ENCODE measurements at places on chromosomes 2 and 18.

DNA sequence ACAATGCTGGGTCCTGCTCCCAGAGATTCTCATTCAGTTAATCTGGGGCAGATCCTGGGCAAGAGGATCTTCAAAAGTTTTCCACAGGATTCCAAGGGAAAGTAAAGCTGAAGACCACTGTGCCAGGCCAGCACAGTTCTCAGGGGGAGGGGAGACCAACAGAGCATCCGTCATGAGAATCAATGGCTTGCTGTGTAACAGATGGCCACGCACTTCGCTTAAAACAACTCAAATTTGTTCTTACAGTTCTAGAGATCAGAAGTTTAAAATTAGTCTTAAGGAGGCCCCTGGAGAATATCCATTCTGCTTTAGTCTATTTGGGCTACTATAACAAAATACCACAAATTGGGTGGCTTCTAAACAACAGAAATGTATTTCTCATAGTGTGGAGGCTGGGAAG lies 17.4 kb upstream of the SEH1L start:
- no peak for DNase-seq

DNA sequence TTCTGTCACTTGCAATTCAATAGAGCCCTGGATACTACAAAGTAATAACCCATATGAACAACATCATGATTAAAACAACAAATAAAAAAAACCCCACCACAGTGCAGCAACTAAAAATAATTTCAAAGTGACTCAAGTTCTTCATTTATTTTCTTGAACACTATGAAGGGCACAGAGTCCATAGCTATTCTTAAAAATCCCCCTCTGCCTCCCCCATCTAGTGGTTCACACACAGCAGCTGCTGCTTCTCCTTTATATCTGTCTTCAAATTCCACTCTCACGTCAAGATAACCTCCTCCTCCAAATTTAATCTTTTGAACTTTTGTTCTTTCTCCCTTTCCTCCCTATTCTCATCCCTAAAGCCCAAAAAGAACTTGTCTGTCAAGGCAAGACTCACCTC lies 591.3 kb downstream of the ZEB2 start:
- DNase-seq: no peak

- DNase-seq: no peak
These were observed 1.7 kb downstream of the MYO1B start for GRCh38 chr2:191246820-191247380.

DNA sequence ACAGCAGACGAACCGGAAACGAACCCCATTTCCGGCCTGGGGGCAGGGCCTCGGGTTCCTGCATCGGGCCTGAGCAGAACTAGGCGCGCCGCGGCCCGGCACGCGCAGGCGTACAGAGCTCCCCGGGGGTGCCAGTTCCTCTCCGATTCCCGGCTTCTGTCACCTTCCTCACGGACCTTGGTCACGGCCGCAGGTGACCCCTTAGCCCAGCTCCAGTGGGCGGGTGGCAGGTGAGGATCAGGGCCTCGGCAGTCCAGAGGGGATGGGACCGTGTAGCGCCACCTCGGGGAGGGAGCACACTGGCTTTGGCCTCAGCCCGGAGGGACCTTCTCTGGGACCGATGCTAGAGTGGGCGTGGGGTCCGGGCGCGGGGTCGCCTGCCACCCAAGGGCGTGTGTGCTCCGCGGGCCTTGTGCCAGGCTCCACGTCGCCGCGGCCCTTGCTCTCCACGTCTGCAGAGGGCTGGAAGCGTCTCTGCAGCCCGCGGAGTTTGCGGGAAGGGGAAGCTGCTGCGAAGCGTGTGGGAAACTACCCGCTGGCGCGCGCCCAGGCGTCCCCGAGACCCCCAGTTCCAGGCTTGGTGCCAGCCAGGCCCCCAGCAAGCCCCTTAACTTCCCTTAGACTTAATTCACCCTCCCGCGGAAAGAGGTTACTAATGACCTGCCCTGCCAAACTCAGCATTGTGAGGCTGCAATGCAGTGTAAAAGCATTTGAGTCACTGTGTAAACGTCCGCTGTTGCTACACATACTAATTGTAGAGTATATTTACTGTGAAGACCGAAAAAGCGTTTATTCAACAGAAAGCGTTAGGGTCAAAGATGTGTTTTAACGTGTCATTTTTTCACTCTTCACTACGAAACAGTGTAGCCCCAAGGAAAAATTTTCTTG lies at the start of gene TRAPPC12:
TRAPPC12 (plus strand) TSS at position 48 of the 888 bp plus-strand sequence. CDS start 7,930 bp downstream, outside the sequence.
- DNase-seq: peak; percentile 93

- no peak for DNase-seq
These were observed 21.2 kb upstream of the IL1A start for GRCh38 chr2:112805542-112805941.

DNA sequence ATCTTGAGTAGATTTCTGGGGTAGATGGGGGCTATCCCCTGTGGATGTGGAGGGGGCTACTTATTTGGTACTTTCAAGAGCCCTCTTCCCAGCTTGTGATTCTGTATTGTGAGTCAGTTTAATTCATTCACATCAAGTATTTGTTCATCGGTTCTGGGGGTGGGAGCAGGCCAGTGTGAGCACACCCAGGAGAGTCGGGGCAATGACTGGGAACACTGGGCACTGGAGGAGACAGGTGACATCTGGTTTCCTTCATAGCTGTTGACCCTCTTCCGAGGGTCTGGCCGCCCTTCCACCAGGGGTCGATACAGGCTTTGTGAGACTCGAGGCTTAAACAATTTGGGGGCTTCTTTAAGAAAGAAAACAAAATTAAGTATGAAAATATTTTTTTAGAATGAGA lies 2.5 kb upstream of the TOGARAM2 start:
- DNase-seq: no peak

GRCh38 chr2:74528600-74529356 lies 728 bp downstream of the AUP1 start:
- no peak for DNase-seq

GRCh38 chr2:239118675-239119211 lies 270.9 kb downstream of the TWIST2 start:
- DNase-seq: no peak

DNA sequence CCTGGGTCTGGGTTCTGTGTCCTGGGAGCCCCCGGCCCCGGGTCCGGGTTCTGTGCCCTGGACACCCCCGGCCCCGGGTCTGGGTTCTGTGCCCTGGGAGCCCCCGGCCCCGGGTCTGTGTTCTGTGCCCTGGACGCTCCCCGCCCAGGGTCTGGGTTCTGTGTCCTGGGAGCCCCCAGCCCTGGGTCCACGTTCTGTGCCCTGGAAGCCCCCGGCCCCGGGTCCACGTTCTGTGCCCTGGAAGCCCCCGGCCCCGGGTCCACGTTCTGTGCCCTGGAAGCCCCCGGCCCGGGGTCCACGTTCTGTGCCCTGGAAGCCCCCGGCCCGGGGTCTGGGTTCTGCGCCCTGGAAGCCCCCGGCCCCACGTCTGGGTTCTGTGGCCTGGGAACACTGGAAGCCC lies 253.9 kb downstream of the TWIST2 start:
- DNase-seq: no peak

DNA sequence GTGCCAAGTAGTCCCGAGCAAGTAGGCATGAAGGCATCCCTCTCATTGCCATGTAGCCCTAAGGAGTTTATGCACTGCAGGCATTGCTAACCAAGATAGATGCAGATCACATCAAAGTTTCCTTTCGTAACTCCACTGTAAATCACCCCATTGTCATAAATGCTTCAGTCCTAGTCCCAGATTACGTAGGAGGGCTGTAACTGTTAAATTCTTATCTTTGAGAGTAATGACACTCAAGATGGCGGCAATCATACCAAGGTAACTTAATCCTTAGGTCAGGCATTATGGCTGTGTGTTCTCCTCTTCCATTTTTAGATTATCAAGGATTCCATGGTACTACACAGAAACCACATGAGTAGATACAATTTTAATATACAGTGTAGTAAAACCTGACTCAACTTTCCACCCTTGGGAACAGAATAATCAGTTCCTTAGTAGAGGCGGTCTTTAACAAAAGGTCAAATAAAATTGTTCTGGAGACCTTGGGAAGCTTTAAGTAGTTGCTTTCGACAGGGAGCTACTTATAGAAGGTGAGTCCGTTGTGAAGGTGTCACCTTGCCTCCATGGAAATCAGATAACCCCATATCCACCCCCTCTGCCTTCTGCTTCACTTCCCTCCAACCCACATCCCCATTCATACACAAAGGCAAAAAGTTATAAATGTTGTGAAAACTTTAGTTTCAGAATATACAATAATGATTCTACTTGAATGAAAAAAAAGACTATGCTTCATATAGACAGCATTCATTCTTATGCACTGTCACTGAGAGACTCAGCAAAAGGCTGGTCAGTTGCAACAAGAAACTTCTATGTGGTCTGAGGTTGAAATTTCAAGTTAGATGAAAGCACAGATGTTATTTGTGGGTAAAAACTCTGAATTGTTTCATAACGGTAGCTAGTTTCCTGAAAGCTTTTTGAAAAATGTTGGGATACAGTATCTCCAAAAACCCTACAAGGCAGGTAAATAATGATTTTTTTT lies 64.8 kb upstream of the GALNT5 start:
- no peak for DNase-seq

GRCh38 chr2:151007365-151007764 lies 254.3 kb downstream of the RBM43 start:
- no peak for DNase-seq

DNA sequence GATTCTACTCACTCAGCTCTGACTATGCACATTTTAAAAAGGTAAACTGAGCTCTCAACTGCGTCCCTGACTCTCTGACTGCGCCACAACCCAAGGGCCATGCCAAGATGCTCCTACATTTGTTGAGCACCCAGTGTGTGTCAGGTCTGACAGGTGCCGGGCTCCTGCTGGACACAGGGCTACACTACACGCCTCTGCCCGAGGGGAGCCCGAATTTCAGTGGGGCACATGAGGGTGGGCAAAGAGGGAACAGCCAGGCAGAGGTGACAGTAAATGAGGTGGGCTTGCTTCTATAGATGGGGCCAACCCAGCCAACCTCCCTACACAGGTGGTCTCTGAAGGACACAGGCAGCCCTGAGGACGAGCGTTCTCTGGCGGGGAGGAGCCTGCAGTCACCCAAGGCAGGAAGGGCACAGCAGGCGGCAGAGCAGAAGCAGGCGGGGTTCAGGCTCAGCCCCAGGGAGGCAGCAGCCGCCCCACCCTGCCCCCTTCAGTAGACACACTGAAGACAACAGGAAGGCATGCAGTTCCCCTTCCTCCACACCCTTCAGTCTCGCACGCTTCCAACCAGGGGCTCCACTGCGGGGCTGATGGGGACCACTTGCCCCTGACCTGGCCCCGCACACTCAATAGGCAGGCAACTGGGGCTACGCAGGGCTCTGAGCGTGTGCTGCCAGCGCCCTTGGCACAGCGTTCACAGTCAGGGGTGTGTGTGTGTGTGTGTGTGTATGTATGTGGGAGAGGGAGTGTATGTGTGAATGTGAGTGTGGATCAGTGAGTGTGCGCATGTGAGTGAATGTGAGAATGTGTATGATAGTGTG lies 98.4 kb downstream of the UXS1 start:
- peak; percentile 39 for DNase-seq

- DNase-seq: peak; percentile 50
These were observed 43.0 kb downstream of the FBXO48 start for GRCh38 chr2:68423966-68424650.

GRCh38 chr2:125559186-125559585 lies 1096.8 kb upstream of the GYPC start:
- DNase-seq: no peak

DNA sequence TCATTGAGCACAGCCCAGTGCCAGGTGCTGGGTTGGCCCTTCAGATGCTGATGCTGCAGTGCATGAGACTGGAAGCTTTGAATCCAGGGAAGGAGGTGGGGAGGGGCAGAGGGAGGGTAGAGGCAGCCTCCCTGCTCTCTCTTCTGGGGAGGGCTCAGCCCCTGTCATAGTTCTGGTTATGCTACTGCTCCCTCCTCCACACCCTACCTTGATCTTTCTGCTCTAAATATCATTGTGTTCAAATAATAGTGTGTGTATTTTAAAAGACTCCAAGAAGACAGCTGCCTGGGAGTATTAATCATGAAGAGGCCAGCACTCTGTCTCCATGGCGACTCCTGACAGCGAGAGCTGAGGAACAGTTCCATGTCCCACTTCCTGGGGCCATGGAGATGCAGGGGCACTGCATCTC lies 3.8 kb upstream of the EGR4 start:
- no peak for DNase-seq

- DNase-seq: peak; percentile 14
These were observed 17.5 kb downstream of the REEP1 start for GRCh38 chr2:86319700-86320580.

GRCh38 chr2:159146996-159147666 lies 139.4 kb downstream of the WDSUB1 start:
- DNase-seq: peak; percentile 99

- no peak for DNase-seq
These were observed 152.2 kb upstream of the KCNJ3 start for GRCh38 chr2:154546341-154546740.

DNA sequence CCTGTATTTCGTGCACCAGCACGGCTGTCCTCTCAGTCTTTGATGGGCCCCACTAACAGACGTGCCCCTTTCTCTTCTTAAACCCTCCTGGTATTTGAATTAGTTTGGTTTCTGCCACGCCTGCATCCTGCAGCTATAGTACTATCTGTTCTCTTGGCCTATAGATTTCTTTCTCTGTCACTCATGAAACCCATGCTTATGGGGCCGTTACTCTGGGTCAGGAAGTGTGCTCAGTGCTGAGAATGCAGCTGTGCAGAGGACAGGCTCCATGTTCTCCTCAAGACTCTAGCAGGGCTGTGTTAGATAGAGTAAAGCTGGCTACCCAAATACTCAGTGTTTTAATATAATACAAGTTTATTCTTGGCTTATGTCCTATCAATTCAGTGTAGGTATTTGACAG lies 180.0 kb downstream of the INSIG2 start:
- DNase-seq: no peak

GRCh38 chr2:131120815-131121317 lies 15.7 kb downstream of the PLEKHB2 start:
- DNase-seq: no peak

- DNase-seq: no peak
These were observed 159.2 kb upstream of the HS6ST1 start for GRCh38 chr2:128477891-128478290.

- no peak for DNase-seq
These were observed 54.6 kb downstream of the IL1R2 start for GRCh38 chr2:102046135-102046986.

DNA sequence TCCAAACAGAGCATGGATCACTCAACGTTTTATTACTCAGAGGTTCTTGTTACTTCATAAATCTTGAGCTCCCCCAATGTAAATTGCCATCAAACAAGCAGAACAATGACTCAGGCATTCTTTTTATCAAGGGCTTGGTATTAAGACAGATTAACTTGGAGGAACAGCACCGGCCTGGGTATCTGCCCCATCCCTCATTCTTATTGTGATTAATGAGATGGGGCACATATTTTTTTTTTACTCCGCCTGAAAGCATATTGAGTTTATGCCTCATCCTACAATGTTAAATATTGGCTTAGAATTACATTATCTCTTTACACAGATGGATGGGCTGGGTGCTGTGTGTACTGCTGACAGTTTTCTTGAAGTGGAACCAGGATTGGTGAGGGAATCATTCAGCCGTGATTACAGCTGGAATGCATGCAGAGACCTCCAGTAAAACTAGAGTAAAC lies 387.3 kb downstream of the CLIP4 start:
- DNase-seq: no peak

DNA sequence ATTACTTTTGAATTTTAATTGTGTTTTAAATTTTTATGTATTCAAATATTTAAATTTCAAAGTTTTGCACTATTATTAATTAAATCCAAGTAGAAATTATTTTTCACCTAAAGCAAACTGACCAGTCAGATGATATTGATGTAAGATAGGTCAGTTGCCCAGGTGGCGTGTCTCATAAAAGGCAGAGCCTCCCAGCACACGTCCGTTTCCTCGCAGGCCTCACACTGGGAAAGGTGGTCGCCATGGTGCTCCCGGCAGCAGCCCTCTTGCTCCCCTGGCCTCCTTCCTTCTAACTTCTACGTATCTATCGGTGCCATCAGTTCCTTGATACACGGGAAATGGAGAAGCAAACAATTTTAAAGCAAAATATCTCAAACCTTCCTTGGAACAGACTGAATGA lies 516.8 kb downstream of the GALR1 start:
- no peak for DNase-seq

Measured in hematopoietic multipotent progenitor cell treated with erythropoietin and hydrocortisone succinate and interleukin-3 and kit ligand, for 8 days (in vitro differentiated cells).